ENCODE measurements at places on chromosomes 7 and 10. TPM values are rescaled to one million over a fixed set of nuclear protein-coding genes. Genes with fewer than 3 reads are reported as not detected.

NODAL gene
- total RNA-seq: not detected

SH2D4B gene
- 0.09 TPM for total RNA-seq

CPED1 gene
- not detected for total RNA-seq

ZFAND4 gene
- 5.2 TPM for total RNA-seq

OSBPL3 gene
- 13.4 TPM for total RNA-seq

ARHGAP22 gene
- 4.1 TPM for total RNA-seq

PKD2L1 gene
- 0.07 TPM for total RNA-seq

MMD2 gene
- total RNA-seq: not detected

CALML5 gene
- not detected for total RNA-seq

EBF3 gene
- total RNA-seq: 0.19 TPM

CYP3A7 gene
- total RNA-seq: 0.06 TPM

DMTF1 gene
- total RNA-seq: 17.8 TPM

CTBP2 gene
- total RNA-seq: 99.8 TPM

STOX1 gene
- total RNA-seq: 0.45 TPM

AEBP1 gene
- total RNA-seq: not detected

C10orf53 gene
- total RNA-seq: not detected

WNT8B gene
- total RNA-seq: not detected

ZFYVE27 gene
- total RNA-seq: 25.4 TPM

All from A549 treated with Mapracorat at 1 μM for 4 hours (cell line).